ENCODE measurements at places on chromosomes 2 and 18. TPM values are rescaled to one million over a fixed set of nuclear protein-coding genes. Genes with fewer than 3 reads are reported as not detected.

The DPY30 gene
- total RNA-seq, result 52.3 TPM

The KDSR gene
- total RNA-seq, result 70.1 TPM

The UGT1A10 gene
- not detected for total RNA-seq

The TOGARAM2 gene
- 1.7 TPM for total RNA-seq

DNA sequence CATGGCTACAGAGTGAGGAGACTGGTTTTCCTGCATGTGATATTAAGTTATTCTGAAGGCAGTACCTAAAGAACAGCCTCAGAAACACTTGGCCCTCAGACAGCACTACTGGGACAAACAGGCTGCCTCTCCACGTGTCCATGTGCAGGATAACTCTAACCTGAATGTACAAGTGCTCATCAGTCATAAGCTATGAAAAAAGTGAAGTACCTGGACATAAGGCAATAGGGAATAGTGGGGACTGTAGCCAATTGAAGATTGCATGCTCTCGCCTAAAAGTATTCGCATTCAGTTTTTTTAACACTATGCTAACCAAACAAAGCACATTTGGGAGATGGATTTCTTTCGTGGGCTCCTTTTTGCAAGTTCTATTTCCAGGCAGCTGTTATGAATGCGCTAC lies 33.0 kb downstream of the SLC14A1 start:
- no peak for DNase-seq

GRCh38 chr18:49238433-49239042 lies 221.9 kb downstream of the DYM start:
- DNase-seq, result no peak

GRCh38 chr2:224479826-224480225 lies 77.9 kb upstream of the FAM124B start:
- no peak for DNase-seq

DNA sequence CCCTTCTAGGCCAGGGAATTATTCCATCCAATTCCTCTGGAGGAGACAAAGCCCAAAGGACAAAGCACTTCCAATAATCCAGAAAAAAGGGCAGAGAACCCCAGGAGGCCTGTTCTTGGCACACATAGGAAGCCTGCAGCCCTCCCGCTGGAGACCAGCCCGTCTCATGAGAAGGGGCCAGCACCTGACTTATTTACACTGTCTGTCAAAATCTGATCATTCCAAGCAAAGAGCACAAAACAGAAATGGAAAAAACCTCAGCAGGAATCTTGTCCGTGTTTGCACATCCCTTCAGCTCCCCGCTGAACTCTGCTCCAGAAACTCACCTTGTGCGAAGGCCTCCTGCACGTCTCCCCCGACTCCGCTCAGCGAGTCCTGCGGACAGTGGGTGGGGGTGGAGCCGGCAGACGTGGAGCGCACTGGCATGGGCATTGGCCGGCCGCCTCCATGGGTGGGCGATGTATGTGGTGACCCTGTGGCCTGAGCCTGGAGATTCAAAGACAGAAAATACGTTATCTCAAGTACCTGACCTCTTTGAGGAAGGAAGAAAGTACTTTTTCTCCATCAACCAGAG lies 46.2 kb upstream of the DNMT3A start:
- no peak for DNase-seq
